ENCODE measurements at places on chromosomes 1 and 21. TPM values are rescaled to one million over a fixed set of nuclear protein-coding genes. Genes with fewer than 3 reads are reported as not detected.

Gene C1orf50
- total RNA-seq = 1.3 TPM

Gene EPHA2
- 68.4 TPM for total RNA-seq

Gene LORICRIN
- not detected for total RNA-seq

Gene CNKSR1
- total RNA-seq = not detected

Gene TBX19
- total RNA-seq = 1.1 TPM

Gene FAM163A
- total RNA-seq = not detected

Gene KLHDC7A
- 0.95 TPM for total RNA-seq

Gene TESK2
- total RNA-seq = 0.25 TPM

Gene S100A2
- 34.8 TPM for total RNA-seq

Gene ADORA1
- total RNA-seq = 0.94 TPM

Gene CYP4X1
- total RNA-seq = not detected

Gene NBPF6
- total RNA-seq = 0.13 TPM

Gene TSSK3
- not detected for total RNA-seq

Gene LCE6A
- total RNA-seq = not detected

Gene ERG
- total RNA-seq = 4.4 TPM

Measured in MG63 (cell line).